ENCODE measurements at places on chromosomes 11 and 22.
A peak's percentile ranks its signal among the peaks of the same experiment; 100 is the strongest.

- peak; percentile 68 for DNase-seq
These were observed 7.8 kb upstream of the PYGM start for GRCh38 chr11:64767344-64768299.

DNA sequence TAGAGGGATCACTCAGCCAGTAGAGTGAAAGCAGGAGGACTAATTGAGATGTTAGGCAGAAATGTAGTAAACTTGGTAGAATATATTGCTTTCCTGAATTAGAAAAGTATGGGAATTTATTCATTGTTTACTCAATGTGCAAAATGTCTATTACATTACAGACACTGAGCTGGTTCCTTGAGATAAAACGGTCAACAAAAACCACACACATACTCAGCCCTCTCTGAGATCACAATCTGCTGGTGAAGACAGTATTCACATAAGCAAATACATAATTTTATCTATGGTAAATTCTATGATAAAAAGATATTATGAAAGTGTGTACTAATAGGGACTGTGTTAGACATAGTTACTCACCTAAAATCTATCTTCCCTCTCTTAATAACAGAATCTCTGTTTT lies 833.5 kb downstream of the KCNA4 start:
- no peak for DNase-seq

GRCh38 chr11:8335186-8335585 lies 71.5 kb upstream of the LMO1 start:
- no peak for DNase-seq

- no peak for DNase-seq
These were observed 11.2 kb downstream of the ROBO4 start for GRCh38 chr11:124886476-124886875.

GRCh38 chr22:20243537-20244249 lies 24.4 kb downstream of the RTN4R start:
- DNase-seq = no peak

- peak; percentile 16 for DNase-seq
These were observed 246.8 kb upstream of the KIRREL3 start for GRCh38 chr11:127247261-127247851.

GRCh38 chr11:35009191-35009943 lies 92.9 kb downstream of the PDHX start:
- no peak for DNase-seq

DNA sequence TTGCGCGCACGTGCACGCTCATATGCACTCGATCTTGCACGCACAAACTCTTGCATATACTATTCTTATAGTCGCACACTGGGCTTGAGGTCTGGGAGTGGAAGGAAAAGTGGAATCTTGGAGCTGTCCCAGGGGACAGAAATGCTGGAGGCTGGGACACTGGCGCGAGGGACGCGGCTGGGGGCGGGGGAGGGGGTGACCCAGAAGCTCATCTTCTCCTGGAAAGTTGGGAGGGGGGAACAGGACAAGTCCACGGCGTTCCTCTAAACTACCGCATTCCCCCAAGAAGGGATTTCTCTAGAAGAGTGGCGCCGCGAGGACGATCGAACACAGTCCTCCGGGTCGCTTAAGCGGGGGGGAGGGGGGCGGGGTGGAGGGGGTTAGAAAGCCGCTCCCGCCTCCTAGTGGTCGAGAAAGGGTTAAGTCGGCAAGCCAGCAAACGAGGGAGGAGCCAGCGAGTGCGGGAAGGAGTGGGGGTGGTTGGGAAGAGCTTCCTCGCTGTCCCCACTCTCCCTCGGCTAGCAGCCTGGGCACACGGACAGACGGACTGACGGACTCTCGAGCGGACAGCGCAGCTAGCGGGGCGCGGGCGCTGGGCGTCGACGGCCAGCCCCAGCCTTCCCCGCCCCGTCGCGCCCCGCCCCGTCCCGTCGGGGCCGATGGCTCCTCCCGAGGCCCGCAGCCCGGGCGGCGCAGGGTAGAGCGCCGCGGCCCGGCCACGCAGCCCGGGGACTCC lies at the start of gene RTN4RL2:
TSS of gene RTN4RL2 (plus strand) at position 507 of the 736 bp plus-strand sequence. CDS start 338 bp downstream, outside the sequence.
- no peak for DNase-seq

DNA sequence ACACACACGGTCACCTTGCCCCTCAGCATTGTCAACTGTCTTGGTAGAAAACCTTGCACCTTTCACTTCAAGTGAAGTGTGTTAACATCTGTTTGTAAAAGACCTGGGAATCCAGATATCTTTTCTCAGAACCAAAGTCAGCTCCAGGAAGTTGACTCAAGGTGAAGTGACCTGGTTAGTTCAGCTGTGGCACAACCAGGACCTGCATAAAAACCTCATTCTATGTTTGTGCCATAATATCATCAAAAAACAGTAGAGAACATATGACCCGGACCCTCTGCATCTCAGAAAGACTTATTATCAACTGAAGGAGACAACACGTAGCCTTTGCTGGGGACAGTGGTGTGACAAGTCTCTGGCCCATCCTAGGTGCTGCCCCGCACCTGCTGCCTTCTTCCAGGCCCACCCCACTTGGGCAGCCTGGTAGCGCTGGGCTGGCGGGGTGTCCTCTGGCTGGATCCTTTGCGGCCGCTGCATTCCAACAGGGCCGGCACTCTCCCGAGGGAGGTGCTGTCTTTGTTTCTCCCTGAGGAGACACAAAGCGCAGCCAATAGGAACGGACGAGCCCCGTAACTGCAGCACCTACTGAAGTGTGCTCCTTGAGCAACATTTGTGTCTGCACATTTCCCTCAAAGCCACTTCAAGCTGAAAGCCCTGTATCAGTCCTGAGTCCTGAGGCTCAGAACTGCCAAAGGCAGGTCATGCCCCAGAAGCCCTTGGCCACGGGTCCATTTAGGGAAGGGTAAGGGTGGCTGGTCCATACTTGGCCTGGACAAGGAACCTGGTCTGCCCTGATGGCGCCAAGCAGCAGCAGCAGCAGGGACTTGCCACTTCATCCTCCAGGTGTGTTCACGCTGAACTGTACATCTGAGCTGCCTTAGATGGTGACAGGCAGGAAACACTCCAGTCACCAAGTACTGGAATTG lies 25.2 kb downstream of the LRRC74B start:
- no peak for DNase-seq

- no peak for DNase-seq
These were observed 22.3 kb upstream of the BAIAP2L2 start for GRCh38 chr22:38132794-38133193.

DNA sequence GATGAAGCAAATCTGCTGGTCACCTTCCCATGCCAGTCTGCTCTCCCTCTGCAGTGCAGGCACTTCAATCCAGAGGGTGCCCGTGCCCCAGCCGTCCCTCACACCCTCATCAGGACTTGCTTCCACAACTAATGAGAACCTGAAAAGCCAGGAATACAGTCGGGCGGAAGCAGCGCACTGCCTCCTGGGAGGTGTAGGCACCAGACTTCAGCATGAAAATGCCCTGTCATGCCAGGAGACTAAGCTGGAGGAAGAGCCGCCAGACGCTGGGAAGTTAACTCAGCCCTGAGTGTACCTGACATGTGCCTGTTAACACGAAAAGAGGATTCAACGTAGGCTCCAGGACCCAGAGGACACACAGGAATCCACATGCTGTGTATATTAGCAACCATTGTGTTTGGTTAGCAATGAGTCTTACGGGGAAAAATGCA lies 40.1 kb upstream of the FLI1 start:
- DNase-seq = no peak

DNA sequence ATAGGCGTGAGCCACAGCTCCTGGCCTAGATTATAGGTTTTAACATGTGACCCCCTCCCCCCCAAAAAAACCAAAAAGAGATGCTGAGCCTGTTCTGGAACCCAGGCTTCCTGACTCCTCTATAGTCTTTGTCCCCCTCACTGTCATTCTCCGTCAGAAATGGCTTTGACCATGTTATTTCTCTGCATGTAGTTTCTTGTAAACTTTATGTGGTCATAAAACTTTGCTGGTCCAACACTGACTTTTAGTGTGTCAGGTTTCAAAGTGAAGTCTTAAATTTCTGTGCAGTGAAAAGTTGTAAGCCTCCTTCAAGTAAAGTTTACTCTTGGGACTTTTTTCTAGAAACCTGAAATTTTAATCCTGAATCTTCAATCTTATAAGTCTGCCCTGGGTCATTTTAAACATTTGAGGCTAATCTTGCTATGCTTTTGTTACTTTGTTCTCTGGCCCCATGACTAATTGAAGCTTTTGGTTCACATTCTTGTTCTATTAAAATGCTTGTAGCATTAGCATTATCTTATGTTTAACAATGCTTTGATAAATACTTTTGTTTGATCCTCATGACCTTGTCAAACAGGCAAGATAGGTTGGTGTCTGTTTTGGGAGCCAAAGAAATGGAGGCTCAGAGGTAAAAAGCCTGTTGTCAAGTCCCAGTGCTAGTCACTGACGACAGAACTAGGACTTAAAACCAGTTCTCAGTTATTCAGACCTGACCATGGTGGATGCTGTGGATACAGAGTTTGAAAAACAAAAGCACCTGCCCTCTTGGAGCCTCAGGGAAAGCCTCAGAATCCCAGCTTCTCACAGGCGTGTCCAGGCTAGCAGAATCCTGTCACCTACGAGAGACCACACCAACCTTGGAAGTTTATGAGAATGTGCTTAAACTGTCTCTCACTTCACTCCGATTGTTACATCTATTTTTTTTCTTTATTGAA lies 87.7 kb upstream of the HORMAD2 start:
- DNase-seq = no peak
